ENCODE measurements at places on chromosomes 3 and 15.

DNA sequence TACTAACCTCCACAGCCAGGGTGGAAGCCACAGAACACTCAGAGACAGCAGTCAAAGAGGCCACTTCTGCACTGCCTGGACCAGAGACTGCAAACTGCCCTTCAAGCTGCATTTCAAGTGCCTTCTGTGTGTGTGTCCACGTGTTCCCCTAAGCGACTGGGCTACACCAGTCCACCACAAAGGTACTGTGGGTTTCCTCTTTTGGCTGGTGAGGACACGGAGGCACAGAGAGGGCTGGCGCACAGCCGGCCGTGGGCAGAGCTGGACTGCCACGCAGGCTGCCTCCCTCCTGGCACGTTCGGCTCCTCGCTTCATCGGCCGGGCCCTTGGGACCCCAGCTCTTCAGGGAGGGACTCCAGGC, 60.9 kb downstream of the MGLL start:
- DNase-seq = no peak

DNA sequence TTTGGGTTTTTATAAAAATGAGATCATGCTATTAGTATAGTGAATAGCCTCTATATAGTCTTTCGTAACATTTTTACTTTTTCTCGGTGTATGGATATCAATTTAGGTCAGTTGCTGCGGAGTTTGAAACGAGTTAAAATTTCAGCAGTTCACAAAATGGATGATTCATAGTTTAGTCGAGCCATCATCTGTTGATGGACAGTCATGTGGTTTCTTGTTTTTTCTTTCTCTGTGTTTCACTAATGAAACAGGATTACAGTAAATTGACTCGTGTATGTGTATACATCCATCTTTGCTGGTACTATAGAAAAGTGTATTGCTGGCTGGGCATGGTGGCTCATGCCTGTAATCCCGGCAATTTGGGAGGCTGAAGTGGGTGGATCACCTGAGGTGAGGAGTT, 106.8 kb downstream of the IGF1R start:
- no peak for DNase-seq

GRCh38 chr15:31214864-31215489, 111.7 kb upstream of the KLF13 start:
- no peak for DNase-seq

- no peak for DNase-seq
Observed at GRCh38 chr3:31075471-31075870, 181.0 kb upstream of the GADL1 start.

GRCh38 chr3:44136421-44136820, 105.3 kb upstream of the TOPAZ1 start:
- no peak for DNase-seq

DNA sequence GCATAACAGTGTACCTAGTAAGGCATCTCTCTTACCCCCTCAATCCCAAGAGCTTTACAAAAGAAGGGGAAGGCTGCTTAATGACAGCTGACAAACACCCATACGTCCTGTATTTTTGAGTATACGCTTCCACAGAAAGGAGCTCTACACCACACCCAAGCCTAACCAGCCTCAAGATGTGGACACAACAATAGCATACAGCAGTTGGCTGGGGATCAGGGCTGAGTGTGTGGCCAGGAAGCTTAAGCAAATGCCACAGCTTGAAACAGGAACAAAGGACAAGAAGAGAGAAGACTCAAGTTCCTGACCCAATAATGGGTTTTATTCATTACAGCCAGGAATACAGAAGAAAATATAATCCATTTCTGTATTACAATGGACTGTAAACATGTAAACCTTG, 6.9 kb downstream of the HEXA start:
- DNase-seq = no peak

- no peak for DNase-seq
Observed at GRCh38 chr3:153618176-153618575, 456.1 kb downstream of the RAP2B start.

DNA sequence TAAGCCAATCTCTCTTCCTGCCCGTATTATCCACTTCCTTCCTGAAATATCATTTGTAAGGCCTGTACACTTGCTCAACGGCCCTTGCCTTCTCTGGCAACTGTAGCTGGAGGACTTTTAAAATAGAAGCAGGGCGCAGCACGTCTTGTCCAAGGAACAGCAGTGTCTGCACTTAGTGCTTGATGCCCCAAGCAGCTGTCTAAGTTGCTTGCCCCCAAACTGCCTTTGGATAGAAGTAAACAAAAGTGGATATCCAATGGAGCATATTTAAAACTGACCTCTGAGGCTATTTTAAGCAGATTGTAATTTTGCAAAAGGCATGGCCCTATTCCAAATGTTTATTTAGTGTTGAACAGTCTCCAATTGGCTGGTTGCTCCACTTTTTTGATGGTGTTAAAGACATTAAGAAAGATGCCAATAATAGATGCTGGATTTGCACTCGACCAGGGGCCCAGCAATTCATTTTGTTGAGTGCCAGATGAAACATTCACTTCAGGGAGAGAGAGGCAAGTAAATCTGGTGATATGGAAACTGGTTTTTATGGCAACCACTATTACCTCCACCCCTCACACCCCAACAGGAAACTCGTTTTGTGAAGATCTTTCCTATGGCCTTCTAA, 526.8 kb upstream of the TBL1XR1 start:
- no peak for DNase-seq

- DNase-seq = no peak
Observed at GRCh38 chr3:95615592-95616310, 1198.6 kb upstream of the EPHA6 start.

- no peak for DNase-seq
Observed at GRCh38 chr15:51341366-51342226, at the start of gene GLDN. TSS of gene GLDN (plus strand) at chr15:51341655. CDS start at chr15:51341685, 30 bp downstream.

- DNase-seq = no peak
Observed at GRCh38 chr3:33058765-33059164, 38.2 kb downstream of the GLB1 start.

GRCh38 chr15:23854203-23854911, 167.3 kb upstream of the NDN start:
- DNase-seq = no peak

- DNase-seq = no peak
Observed at GRCh38 chr3:185820973-185821758, 3.7 kb downstream of the IGF2BP2 start.

DNA sequence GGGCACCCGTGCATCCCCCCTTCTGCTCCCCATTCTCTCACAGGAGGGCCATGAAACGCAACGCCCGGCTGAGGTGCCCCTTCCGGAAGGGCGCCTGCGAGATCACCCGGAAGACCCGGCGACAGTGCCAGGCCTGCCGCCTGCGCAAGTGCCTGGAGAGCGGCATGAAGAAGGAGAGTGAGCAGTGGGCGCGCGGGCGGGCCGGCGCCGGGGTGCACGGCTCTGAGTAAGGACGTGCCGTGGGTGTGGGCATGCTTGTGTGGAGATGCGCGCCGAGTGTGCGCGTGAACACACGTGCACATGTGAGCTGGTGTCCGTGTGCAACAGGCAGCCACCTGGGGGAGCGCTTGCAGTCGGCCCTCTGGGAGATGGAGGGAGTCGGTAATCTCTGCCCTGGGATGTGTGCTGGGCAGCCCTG, 28.1 kb downstream of the NR1I2 start:
- no peak for DNase-seq

DNA sequence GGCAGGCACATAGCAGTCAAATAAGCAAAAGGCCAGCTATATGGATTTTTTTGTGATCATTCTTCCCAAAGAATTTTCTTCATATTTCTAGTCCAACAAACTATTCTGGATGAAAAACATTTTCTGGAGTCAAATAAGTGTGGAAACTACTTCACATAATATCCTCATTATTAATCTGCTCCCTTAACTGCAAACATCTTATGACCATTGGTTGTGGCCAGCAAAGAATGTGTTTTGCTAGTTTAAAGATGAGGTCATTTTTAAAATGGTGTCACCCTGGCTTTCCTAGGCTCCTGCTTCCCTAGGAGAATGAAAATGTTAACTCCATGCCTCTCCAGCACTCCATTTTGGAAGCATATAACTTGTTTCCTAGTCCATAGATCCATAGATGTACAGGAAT, 118.8 kb downstream of the SST start:
- DNase-seq = no peak

DNA sequence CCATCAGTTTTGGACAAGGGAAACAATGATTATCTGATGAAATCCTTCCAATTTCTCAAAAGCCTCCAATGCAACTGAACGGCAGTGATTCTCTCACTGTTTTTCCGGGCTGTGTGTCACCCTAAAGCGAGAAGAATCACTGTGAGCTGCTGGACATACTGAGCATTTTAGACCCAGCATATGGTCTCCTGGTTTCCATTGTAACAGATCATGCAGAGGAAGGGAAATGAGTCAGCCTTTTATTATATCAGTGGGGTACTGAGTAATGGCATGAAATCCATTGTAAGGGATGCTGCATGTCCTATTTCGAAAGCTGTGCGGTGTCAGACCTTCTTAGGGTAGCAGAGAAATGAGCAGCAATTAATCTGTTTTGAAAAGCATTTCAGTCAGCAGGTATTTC, 287.1 kb downstream of the IL5RA start:
- no peak for DNase-seq

DNA sequence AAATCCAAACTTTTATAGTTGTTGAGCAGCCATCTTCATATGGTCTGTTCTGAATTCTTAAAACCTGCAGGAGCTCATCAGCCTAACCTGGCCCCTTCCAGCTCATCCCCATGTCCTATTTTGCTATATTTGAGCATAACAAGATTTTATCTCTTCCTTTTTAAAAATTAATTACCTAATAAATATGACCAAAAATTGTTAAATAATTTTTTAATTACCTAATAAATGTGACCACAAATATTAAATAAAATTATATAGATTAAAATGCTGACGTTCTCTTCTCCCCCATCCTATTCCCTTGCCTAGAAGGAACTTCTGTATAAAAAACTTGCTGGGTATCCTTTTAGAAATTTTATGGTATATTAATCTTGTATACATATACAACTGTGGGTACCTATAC, 43.7 kb downstream of the OXNAD1 start:
- no peak for DNase-seq

DNA sequence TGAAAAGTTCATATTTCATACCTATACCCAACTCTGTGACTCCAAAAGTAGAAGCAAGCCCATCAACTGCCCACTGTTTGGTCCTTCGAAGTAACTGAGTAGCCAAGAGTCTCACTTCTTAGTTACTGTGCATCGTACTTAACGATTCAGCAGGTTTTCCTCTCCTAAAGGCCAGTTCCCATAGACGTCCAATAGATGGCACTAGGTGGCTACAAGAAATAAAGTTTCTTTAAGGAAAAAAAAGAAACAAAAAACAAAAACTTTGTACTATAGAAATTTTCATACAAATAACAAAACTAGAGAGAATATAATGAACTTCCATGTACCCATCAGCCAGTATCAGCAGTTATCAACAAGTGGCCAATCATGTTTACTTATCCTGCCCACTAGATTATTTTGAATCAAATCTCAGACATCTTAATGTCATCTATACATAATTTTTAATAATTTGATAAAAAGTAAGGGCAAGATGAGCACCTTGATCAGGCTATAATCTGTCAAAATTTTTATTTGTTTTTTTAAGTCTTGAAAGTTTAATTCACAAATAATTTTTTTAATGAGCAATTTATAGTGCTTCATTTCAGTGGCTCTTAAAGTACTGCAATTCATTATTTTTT, 63.8 kb upstream of the ACP3 start:
- no peak for DNase-seq

- peak; percentile 18 for DNase-seq
Observed at GRCh38 chr3:13301286-13301987, 118.7 kb downstream of the NUP210 start.

- no peak for DNase-seq
Observed at GRCh38 chr3:69458803-69459365, 73.0 kb upstream of the FRMD4B start.

DNA sequence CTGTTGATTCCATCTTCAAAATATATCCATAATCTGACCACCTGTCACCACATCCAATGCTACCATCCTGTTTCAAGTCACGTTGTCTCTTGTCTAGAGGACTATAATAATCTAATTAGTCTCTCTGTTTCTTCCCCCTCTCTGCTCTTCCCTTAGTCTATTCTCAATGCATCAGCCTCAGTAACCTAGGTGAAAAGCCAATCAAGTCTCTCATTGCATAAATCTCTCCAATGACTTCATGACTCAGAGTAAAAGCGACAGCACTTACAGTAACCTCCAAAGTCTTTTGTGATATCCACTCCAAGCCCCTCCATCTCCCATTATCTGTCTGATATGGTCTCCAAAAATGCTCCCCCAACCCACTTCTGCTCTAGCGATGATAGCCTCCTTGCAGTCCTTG, 7.2 kb downstream of the UBA3 start:
- DNase-seq = no peak

DNA sequence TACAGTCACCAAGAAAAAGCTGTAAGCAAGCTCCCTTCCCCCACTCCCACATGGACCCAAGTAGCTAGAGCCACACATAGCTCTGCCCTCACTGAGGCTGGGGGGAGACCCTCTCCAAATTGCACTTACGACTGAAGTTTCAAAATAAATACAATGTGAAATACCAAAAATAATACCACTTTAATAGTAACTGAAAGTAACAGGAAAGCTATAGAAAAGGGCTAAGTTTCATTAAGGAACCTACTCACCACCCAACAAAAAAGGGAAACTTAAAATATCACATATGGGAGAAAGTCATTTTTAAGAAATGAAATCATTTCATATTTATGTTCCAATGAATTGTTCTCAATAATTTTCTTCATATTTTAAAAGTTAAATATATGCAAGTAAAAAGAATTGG, 130.4 kb upstream of the UBE2E2 start:
- no peak for DNase-seq

- peak; percentile 57 for DNase-seq
Observed at GRCh38 chr3:63343674-63344073, 65.6 kb downstream of the SYNPR start.

GRCh38 chr3:46359733-46360493, 6.0 kb downstream of the CCR2 start:
- no peak for DNase-seq

GRCh38 chr15:66912441-66912840, 153.0 kb upstream of the SMAD3 start:
- no peak for DNase-seq

DNA sequence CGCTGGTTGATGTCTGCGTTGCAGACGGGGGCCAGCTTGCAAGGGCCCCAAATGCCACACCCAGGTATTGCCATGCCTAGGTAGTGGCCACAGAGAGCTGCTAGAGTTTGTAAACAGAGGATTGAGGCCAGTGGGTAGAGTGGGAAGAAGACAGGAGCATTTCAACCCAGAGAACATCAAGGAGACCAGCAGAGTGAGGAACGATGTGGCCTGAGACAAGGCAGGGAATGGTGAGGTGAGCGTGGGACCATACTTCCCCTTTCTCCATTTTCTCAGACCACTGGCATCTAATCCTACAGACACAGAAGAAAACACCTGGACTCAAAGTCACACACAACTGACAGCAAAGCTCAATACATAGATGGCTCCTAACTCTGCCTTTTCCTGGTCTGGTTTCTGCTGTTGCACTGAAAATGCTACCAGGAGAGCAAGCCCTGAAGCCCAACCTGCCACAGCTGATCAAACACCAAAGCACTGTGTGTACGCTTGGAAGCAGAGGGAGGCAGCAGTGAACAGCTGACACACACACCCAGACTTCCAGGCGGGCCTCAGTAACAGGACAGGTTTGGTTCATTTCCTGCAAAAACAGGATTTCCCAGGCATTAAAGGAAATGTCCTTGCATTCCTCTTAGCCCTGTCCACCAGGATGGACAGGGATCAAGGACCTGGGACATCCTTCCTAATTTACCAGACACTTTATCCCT, 1.6 kb downstream of the FAM174B start:
- DNase-seq = no peak

Measured in epithelial cell of prostate (primary cell).